Activated T-cell treated with anti-CD3 and anti-CD28 coated beads, Interleukin-2, amount 50 U/mL, for 24 hours (primary cell): ENCODE measurements at places on chromosomes 5 and 9.
A peak's percentile ranks its signal among the peaks of the same experiment; 100 is the strongest.

GRCh38 chr5:123476731-123477130 is 35.2 kb upstream of the CSNK1G3 start:
- no peak for DNase-seq

GRCh38 chr5:140381972-140382371 is 19.7 kb upstream of the ANKHD1 start:
- DNase-seq = no peak

DNA sequence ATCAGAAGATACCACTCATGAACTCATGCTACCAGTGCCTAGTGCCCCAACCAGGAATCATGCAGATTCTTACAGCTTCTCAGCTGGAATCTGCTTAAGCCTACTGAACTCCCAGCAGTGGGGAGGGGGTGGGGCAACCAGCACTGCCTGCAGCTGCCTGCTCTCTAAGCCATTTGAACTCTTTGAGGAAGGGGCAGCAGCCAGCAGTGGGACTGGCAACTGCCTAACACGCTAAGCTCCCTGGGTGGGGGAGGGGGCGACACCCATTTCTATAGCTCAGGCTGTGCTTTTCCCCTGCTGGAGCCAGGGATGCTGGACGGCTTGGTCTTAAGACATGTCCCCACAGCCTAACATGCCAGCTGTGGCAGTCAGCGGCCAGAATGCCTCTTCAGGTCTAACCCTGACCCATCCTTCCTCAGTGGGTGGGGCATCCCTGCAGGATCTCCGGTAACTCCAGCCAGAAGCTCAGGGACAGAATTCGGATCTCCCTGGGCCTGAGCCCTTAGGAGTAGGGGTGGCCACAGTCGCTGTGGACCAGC is 889.7 kb downstream of the CDH9 start:
- no peak for DNase-seq

- no peak for DNase-seq
Measured at GRCh38 chr5:170166101-170166500, 60.4 kb downstream of the FOXI1 start.

DNA sequence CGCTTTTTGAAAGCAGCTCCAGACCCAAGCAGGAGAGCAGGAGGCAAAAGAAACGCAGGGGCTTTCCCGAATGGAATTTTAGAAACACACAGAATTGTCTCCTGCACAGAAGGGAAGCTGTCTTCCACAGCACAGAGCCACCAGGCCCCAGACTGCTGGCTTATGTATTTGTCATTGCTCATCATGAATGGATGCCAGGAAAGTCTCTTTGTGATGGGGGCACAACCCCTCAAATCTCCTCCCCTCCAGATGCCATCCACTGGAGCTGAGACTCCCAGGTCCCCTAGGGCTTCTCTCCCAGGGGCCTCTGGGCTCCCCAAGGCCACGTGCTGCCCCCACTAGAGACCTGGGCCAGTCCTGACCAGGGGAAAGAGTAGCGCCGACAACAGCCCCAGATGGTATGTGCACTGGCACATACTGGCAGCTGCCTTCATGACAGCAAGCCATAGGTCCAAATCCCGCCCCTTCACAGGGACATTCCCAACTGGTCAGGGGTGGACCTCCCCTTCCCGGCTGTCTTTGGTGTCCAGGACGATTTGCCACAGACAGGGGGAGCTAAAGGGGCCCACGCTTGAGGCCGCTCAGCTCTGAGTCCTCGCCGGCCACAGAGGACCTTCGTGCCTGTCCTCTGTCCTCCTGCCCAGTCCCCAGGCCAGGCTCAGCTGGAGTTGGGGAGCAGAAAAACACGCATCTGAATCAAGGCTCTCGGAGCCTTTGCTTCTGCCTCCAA is 127.8 kb downstream of the KCNIP1 start:
- DNase-seq = no peak

DNA sequence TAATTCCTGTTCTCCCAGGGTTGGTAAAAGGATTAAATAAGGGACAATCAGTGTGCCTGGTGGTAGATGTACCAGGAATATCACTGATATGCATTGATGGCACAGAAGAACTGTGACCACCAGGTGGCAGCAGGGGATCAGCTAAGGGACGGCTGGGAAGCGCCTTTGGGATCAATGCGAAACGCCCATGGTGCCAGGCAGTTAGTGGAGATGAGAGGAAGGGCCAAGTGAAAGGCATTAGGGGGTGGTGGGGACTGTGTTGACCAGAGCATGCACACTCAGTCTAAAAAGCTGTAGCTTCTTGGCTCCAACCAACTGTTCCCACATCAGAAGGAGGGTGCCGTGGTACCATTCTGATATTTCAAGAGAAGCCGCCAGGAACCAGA is 55.6 kb downstream of the ARHGEF37 start:
- DNase-seq = peak; percentile 80

DNA sequence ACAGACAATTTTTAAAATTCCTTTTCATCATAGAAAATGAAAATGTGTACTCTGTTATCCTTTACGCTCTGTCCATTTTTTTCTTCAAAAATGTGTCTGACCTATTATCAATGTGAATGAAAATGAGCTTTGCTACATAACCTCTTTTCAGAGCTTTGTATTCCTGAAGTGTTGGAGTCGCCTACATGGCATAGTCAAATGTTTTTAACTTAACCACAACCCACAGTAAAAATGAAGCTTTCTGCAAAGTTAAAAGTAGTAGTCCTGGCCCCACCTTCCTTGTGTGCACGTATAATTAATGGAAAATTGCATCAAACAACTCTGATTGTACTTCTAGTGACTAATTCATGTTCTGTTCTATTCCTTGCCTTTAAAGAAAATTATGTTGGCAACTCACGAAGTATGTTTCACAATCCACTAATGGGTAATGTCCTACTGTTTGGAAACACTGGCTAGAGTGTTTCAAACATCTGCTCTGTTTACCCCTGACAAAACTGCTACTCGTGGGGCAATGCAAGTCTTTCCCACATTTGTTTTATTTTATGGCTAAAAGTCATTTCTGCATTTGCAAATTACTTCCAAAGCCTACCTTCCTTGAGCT is 18.6 kb upstream of the PSAT1 start:
- DNase-seq = no peak
